Umbilical cord (tissue), 2 donors: ENCODE measurements at places on chromosomes 7 and 10. TPM values are rescaled to one million over a fixed set of nuclear protein-coding genes. Genes with fewer than 3 reads are reported as not detected.

Gene NANOS1
- 3.1 TPM for total RNA-seq

Gene LMOD2
- 1.4 TPM for total RNA-seq

Gene CYP3A4
- 0.72 TPM for total RNA-seq

Gene ASZ1
- total RNA-seq, result 4.8 TPM

Gene ASIC3
- total RNA-seq, result 2.2 TPM
